ENCODE measurements at places on chromosomes 7 and 10.

- no peak for DNase-seq
Observed at GRCh38 chr10:61757525-61758397, 95.0 kb downstream of the CABCOCO1 start.

DNA sequence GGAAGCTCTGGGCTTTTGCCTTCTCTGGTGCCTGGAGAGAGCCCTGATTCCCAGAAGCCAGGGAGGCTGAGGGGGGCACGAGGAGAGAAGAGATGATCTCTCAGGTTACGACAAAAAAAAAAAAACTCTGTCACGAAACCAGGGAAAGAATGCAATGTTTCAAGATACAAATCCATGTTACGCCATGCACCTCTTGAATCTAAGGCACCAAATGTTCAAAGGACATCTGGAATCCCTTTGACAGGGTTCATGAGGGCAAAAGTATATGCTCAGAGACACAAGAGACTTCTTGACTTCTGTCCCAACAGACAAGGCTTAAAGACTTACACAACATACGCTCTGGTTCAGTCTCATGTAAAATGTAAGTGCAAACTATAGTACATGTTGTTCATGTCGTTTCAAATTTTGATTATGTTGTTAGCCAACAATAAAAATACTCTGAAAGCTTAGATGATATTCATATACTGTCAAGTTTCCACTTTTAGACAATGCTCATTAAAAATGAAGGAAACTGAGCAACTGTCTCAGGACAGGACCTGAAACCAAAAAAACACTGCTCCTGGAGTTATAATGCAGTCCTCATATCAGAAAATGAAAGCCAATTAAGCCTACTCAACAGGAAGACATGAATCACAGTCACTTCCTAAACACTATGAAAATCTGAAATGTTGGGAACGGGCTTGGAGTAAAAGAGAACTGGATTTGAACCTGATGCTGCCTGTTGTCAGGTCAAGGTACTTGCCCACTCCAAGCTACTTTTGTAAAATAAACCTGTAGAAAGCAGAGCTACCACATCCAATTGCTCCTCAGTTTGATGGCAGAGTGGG is 72.3 kb downstream of the CHCHD3 start:
- no peak for DNase-seq

DNA sequence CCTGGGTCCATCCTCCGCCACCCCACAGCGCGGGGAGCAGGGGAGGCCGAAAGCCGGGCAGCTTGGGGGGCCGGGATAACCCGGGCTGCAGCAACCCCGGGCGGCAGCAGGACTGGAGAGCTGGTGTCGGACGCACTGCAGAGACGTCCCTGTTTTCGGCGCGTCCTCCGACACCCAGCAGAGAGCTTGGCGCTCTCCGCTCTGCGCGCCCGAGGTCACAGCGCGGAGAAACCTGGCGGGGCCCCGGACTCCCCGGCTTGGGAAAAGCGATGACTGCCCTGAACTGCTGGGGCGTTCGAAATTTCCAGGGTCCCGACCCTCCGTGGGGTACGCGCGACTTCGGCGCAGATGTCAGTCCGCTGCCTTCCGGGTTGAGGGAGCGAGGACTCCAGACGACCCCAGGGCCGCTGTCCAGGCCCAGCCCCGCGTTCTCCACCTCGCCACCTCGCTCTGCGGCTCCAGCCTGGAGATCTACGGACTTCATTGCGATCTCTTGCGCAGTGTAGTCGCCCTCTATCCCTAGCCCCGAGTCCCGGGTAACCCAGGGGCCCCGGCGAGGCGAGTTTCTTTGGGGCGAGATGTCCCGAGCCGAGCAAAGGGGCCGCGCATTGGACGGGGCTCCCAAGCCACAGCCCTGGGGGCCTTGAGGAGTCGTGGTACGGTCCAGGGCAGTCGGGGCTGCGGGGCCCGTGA is 617 bp upstream of the FOXI2 start:
- DNase-seq = no peak

- peak; percentile 27 for DNase-seq
Observed at GRCh38 chr7:91168871-91169829, 95.1 kb upstream of the FZD1 start.

GRCh38 chr7:91692800-91693199 is 187.7 kb downstream of the MTERF1 start:
- DNase-seq = no peak

Data from left renal pelvis (tissue), 4 donors.